ENCODE measurements at places on chromosomes 3 and 15.

GRCh38 chr3:31277582-31277981 lies 255.1 kb upstream of the STT3B start:
- DNase-seq: no peak

- no peak for DNase-seq
These were observed 30.2 kb upstream of the VPS8 start for GRCh38 chr3:184781801-184782200.

DNA sequence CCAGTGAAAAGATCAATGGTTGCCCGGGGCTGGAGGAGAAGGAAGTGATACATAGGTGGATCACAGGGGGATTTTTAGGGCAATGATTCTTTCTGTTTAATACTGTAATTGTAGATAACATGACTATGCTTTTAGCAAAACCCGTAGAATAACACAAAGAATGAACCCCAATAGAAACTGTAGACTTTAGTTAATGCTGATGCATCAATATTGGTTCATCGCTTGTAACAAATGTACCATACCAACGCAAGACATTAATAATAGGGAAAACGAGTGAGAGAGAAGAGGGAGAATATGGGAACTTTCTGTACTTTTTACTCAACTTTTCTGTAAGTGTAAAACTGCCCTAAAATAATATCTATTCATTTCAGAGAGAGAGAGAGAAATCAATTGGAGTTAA lies 383.3 kb upstream of the ATP11B start:
- no peak for DNase-seq

DNA sequence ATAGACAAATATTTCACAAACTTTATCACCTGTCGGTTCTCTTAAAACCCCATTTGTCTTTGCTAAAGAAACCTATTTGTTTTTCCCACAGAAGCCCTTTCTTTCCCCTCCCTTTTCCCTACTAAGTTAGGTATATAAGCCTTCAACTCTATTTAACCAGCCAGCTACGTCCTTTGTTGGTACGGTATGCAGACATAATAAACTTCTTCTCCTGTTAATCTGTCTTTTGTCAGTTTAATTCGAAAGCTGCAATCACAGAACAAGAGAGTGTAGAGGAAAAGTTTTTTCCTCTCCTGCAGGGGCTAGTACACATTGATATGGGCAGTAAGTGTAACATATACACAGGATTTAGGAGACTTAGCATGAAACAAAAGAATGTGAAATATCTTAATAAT lies 21.9 kb upstream of the C15orf39 start:
- no peak for DNase-seq

All from heart left ventricle (tissue), 16 donors.